NCI-H187 treated with DMSO at 0.1 percent for 48 hours (cell line): ENCODE measurements at places on chromosomes 4 and X.
A peak's percentile ranks its signal among the peaks of the same experiment; 100 is the strongest.

GRCh38 chrX:153485396-153486080, 9.2 kb upstream of the BGN start:
- no peak for DNase-seq

GRCh38 chr4:174036111-174036510, 247.4 kb downstream of the FBXO8 start:
- DNase-seq: no peak

- no peak for DNase-seq
Measured at GRCh38 chr4:7153711-7154110, 38.6 kb upstream of the SORCS2 start.

GRCh38 chr4:185227131-185227551, 17.7 kb downstream of the SNX25 start:
- no peak for DNase-seq

DNA sequence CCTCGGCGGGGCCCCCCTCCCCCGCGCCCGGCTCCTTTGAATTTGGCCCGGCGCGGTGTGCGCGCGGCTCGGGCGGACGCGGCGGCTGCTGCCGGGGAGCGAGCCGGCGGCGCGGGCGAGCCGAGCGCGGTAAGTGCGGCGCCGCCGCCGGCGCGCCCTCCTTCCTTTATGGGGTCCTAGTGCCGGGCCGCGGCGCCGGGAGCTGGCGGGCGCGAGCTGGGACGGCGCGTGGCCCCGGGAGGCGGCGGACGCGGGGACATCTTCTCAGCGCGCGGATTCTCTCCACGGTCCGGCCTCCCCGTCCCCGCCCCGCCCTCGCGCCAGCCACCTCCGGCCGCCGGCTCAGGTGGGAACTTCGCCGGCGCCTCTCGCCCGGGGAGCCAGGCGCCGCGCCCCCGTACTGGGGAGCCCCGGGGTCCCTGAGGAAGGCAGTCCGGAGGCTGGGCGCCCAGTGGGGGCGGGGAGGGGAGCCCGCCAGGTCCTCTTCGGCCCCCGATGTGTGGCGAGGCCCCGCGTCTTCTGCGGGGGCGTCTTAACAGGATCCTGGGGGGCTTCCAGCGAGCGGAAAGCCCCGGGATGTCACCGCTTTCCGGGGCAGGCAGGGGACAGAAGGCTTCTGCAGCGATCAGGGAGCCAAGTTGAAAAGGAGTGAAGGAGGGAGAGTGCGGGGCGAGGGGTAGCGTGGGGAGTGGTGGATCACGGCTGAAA, 98.4 kb upstream of the TENM3 start:
- no peak for DNase-seq

GRCh38 chrX:31227250-31227649, 155.4 kb upstream of the FTHL17 start:
- no peak for DNase-seq

DNA sequence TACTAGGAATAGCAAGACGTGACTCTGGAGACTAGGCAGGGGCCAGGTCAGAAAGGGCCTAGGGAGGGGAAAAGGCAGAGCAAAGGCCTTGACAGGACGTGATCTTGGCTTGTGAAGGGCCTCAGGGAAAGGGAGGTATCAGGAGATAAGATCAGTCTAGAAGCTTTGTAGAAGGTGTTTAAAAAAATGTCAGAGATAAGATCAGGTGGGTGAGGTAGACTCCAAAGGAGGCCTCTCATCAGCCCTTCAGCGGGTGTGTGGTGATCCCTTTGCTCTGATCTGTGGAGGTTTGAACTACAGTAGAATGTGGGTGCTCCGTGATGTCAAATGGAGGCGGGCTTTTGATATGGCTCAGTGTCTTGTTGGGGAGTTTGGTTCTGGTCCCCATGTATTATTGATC, 78.8 kb upstream of the PRPS1 start:
- no peak for DNase-seq

DNA sequence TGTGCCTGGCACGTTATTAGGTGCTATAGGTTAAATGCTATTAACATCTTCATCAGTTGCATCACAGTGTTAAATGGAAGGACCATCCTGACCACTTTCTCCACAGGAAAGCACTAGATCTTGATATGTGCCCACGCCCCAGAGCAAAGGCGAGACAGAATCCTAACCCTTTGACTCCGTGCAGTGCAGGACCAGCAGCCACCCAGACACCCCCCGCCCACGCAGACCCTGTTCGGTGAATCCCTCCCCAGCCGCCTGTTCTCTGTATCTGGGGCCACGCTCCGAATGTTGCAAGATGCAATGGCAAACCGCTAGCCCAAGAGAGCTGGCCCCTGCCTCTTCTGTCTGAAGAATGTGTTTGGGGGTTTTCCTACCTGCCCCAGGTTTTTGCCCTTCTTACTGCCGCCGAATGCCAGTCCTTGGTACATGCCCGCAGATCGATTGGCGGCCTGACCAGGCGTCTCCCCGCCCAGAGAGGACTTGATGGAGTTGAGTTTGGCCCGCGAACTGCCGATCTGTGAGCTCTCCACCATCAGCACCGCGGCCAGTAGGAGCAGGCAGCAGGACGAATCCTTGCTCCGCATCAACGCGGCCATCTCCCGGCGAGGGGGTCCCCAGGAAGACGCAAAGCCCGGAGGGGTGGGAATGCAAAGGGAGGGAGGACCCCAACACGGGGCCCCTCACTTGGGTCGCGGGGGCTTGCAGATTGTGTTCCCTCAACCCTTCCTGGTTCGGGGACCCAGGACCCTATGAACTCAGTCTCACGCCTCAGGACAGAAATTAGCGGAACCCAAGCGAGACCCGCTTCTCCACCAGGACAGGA, 906 bp downstream of the DKK2 start:
- no peak for DNase-seq

DNA sequence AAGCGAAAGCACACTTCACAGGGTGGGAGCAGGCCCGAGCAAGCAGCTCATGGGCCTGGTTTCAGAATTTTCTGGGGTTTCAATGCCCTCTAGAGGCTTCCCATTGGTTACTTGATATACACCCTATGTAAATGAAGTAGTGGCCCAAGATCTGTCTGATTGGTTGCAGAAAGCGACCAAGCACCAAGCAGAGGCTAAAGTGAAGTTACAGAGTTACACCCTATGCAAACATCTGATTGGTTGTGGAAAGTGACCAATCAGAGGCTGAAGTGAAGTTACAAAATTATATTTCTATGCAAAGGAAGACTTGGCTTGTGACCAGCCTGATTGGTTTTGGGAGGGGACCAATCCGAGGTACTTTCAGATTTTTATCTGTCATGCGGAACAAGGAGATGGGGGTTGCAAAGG, 8.2 kb downstream of the FHIP1A start:
- no peak for DNase-seq

GRCh38 chr4:155615081-155615887, 51.4 kb upstream of the GUCY1A1 start:
- no peak for DNase-seq

DNA sequence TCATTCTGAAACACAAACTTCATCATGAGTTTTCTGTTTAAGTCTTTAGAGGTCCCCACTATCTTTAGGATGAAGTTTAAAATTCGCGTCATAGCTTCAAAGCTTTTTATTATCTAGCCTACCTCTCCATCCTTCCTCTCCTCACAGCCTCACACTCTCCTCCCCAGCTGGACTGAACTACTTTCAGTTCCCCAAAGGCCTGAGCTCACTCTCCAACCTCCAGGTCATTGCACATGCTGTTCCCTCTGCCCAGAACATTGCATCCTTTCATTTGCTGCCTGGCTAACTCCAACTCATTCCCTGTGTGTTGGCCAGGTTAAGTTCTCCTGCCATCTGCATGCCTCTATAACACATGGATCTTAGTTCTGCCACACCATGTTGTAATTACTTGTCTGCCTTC, 2.9 kb upstream of the OTUD5 start:
- no peak for DNase-seq

GRCh38 chr4:88737307-88737941, 39.8 kb upstream of the NAP1L5 start:
- DNase-seq: peak; percentile 89

GRCh38 chrX:9626379-9626778, 139.3 kb downstream of the GPR143 start:
- DNase-seq: peak; percentile 52

DNA sequence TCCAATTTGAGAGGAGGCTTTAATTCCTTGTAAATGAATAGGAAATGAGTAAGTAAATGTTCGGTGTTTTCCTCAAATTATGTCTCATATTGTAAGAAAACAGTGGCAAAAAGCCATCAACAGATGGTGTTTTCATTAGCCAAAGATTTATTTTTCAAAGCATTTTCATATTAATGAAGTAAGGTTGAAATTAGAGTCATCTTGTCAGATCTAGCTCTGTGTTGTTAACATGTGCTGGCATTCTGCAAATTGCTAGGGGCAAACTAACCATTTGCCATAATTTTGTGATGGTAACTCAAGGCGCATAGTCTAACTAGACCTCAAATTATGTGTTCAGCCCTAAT, 24.7 kb downstream of the MID2 start:
- no peak for DNase-seq

DNA sequence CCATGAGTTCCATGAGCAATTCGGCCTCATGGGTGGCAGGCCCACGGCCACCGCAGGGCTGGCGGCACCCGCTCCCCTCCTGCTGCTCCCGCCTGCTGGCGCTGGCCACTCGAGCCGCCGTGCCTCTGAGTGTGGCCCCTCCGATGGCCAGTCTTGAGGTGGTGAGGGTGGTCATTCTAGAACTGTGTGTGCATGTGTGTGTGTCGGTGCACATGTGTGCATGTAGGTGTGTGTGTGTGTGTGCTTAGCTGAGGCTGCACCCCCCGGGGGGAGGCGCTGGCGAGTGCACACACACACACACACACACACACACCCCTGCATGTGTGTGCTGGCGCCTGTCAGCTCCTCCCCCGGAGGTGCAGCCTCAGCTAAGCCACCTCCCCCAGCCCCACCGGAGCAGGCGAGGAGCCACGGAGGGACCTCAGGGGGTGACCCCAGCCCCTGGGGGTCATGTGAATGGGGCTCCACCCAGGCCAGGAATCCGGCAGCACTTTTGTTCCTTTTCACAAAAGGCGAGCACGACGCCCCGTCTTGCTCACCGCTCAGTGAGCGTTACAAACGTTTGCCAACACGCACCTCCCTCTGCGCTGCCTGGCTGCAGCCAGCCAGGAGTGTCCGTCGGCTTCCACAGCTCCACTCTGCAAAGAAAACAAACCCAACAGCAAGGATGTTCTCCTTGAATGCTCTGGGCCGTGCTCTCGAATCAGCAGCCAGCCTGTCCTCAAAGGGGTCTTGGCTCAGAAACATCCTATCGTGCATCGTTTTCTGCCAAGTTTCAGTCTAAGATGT, 29.9 kb downstream of the FGFRL1 start:
- no peak for DNase-seq

- DNase-seq: no peak
Measured at GRCh38 chr4:188660796-188661195, 521.6 kb downstream of the TRIML1 start.

- DNase-seq: no peak
Measured at GRCh38 chrX:86044216-86044615, 3.1 kb downstream of the CHM start.

- peak; percentile 58 for DNase-seq
Measured at GRCh38 chr4:96986816-96987215, 1146.9 kb downstream of the PDHA2 start.

- DNase-seq: no peak
Measured at GRCh38 chr4:129561886-129562671, 466.1 kb downstream of the C4orf33 start.

DNA sequence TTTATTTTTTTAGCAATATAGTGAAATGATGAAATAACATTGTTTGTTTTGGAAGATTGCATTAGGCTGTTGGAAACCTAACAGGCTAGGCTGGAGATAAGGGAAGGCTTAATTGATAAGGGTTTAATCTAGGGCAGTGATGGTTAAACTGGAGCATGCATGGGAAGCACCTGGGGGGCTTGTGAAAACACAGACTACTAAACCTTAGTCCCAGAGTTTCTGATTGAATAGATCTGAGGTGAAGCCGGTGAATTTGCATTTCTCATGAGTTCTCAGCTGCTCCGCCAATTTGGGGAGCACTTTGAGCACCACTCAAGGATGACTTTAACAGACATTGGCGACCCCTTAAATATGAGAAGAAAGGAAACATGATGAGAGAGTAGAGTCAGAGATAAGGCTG, 11.5 kb downstream of the STK26 start:
- no peak for DNase-seq

DNA sequence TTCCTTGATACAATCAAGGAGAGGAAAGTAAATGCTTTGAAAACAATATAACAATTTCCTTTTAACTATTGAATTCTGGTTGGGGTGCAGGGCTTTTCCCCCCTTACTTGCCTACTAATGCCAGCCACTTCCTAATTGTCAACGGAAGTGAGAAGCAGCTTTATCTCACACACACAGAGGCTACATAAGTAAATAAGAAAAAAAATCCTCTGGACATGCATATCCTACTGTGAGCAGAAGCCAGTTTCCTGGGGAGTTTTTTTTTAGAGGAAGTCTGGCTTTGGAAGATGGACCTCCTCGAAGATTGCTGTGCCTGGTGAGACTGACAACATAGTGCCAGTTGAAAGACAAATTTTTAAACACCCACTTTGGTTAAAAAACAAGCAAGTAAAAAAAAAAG, 180.6 kb downstream of the OPHN1 start:
- DNase-seq: no peak

- no peak for DNase-seq
Measured at GRCh38 chr4:164307262-164307661, 446.7 kb upstream of the SMIM31 start.

- no peak for DNase-seq
Measured at GRCh38 chr4:40214661-40215418, 18.0 kb downstream of the RHOH start.

DNA sequence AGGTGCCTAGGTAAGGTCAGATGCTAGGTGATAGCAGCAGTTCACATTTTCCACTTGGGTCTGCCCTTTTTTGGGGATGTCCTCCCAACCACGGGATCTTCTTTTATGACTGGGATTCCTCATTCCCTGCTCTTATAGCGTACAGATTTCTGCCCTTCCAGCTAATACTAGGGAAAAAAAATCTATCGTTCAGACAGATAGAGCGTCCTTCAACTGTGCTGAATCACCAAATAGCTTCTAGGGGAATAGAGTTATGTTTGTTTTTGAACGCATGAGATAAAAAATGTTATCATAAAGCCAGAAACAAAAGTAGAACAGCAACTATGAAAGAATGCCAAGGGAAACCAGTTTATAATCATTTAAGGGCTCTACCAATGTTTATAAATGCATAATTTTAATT, 13.0 kb downstream of the RAP2C start:
- DNase-seq: no peak

DNA sequence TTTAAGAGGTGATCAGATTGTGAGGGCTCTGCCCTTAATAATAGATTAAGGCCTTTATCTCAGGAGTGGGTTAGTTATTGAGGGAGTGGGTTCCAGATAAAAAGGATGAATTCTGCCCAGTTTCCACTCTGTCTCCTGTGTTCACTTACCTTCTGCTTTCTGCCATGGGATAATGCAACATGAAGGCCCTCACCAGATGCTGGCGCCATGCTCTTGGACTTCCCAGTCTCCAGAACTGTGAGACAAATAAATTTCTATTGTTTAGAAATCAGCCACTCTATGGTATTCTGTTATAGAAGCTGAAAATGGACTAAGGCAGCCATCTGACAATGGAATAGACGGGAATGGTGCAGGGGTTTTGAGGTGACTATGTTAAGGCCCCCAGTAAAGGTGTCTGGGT, 6.9 kb upstream of the RELL1 start:
- no peak for DNase-seq
